NCI-H82 (cell line): ENCODE measurements at places on chromosomes 2 and 18.

GRCh38 chr18:45802814-45803492, 22.5 kb upstream of the SIGLEC15 start:
- DNase-seq, result no peak

DNA sequence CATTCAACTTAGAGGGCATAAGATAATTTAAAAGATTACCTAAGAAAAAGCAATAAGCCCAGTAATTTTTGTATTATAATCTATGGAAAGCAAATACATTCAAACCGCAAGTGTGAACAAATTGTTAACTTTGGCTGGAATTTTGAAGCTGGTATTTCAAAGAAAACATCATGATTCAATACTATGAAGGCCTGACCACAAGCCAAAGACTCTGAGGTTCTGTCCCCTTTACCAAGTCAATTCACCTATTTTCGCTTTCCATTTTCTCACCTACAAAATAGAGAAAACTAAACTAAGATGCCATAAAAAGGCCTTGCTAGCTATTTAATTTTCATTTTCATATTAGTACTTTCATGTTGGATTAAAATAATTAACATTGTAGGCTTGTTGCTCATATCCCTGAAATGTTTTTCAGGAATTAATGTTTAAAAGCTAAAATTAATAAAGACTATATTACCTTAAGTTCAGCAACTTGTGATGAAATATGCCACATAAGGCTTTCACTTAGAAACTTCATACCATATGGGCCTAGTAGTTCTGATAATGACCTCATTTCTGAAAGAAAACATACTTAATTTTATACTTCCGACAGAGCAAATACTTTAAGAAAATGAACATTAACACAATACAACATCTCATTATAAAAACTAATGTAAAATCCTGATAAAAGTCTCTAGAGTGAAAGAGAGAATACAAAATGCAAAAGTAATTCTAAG, 85.7 kb upstream of the FRZB start:
- DNase-seq, result no peak

GRCh38 chr2:126494593-126494992, 161.4 kb upstream of the GYPC start:
- DNase-seq, result no peak

- DNase-seq, result no peak
These were observed 145.8 kb downstream of the BABAM2 start for GRCh38 chr2:28036307-28036706.

GRCh38 chr18:8704361-8705237, 757 bp upstream of the MTCL1 start:
- peak; percentile 89 for DNase-seq

DNA sequence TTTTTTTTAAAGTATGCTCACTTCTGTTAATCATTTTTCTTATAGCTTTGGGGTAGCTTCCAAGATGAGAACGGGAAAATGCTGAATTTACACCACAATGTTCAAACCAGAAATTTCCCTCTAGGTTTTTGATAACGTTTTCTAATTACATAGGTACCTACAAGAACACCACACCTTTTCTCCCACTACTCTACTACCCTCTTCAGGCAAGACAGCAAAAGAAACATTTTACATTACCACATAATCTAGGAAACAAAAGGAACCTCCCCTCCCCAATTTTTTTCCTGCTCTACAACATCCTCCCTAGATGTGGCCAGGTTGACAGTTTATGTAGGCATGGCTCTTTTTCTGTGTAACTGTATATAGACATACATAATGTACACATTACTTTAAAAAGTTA, 32.4 kb downstream of the NDUFAF7 start:
- no peak for DNase-seq

DNA sequence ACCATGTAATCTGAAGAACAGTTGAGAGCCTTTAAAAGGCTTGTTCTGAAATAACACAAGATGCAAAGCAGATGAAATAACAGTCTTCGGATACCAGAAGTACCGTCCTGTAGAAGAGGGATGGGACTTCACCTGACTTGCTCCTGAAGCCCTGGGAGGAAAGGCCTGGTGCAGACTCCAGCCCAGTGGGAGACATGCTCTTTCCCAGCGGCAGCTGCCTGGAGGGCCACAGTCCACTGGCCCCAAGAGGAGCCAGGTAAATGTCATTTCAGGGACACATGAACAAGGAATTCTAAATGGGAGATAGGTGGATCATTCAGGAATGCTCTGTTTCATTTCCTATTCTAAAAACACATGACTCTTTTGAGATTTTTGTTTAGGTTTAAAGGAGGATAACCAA, 22.6 kb upstream of the CHN1 start:
- DNase-seq, result no peak
